AML-193 (cell line): ENCODE measurements at places on chromosomes 5 and 9.

GRCh38 chr5:135486131-135487036 is 34.2 kb upstream of the TIFAB start:
- DNase-seq: no peak

GRCh38 chr5:171475596-171475995 is 56.1 kb downstream of the FGF18 start:
- no peak for DNase-seq

GRCh38 chr5:73280386-73280785 is 107.4 kb downstream of the TMEM174 start:
- DNase-seq: no peak

DNA sequence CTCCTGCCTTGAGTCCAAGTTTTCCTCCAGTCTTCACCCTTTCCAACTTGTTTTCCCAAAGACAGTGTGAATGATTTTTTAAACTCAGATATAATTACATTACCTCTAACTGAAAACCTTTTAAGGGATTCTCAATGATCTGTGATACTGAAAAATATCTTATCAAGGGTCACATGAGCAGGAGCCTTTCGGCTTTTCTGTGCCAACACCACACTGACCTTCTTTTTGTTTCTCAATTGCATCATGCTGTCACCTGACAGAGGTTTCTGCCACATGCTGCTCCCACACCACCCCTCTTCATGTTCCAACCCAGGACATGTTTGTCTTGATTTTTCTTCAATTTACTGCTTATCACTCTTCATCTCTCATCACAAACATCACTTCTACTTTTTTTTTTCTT is 820.0 kb downstream of the PRELID2 start:
- no peak for DNase-seq

DNA sequence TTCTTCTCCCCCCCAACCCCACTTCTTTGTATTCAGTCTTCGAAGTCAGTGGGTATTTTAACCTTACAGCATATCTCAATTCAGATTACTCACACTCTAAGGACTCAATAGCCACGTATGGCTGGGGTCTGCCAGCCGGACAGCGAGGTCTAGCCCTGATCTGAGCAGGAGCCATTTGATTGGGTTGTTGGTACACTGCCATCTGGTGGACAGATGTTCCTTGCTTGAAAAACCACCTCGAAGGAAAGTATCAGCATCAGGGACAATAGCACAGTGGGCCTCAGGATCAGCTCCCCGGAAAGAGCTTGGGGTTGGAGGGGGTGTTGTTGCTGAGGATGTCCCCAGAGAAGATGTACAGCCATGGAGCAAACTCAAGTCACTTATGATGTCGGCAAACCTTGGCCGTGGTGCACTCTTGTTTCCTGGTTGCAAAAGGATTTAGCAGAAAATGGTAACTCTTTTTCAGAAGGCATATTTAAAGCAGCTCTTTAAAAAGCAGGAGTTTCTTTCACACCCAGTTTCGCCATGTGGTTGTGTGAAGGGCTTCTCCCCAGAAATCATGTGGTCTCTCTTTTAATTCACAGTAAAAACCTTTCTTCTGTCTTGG is 31.7 kb upstream of the KCNMB1 start:
- DNase-seq: peak; percentile 65

DNA sequence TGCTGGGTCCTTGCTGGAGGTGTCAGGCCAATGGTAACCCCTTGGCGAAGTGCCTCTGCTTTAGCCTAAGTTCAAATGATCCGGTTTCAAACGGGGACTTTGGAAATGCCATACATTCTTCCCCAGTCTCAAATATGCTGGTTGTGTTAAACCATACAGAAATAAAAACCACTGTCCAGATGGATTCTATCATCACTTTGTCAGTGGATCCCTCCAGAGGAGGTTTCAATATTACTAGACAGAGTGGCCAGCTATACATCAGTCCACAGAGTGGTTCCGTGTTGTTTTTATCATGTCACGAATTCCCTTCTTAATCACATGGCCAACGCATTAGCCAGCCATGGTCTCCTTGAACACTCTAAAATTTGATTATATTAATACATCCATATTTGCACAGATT is 7.3 kb upstream of the RANBP17 start:
- DNase-seq: no peak

DNA sequence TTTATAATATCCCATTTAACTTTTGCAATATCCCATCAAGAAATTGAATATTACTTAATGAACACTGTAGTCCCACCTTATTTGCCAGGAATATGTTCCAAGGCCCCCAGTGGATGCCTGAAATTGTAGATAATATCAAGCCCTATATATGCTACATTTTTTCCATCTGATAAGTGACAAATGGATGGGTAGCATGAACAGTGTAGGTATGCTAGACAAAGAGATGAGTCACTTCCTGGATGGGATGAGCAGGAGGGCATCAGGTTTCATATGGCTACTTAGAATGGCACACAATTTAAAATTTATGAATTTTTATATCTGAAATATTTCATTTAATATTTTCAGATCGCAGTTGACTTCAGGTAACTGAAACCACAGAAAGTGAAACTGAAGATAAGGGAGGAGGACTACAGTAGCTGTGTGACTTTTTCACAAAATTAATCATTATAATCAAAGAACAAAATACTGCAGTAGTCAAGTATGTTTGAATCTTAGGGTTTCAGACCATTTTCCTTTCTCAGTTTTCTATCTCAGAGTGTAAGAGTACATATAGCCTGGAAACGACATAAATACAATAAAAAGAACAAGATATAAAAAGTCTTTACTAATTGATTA is 636.4 kb upstream of the ARRDC3 start:
- no peak for DNase-seq

DNA sequence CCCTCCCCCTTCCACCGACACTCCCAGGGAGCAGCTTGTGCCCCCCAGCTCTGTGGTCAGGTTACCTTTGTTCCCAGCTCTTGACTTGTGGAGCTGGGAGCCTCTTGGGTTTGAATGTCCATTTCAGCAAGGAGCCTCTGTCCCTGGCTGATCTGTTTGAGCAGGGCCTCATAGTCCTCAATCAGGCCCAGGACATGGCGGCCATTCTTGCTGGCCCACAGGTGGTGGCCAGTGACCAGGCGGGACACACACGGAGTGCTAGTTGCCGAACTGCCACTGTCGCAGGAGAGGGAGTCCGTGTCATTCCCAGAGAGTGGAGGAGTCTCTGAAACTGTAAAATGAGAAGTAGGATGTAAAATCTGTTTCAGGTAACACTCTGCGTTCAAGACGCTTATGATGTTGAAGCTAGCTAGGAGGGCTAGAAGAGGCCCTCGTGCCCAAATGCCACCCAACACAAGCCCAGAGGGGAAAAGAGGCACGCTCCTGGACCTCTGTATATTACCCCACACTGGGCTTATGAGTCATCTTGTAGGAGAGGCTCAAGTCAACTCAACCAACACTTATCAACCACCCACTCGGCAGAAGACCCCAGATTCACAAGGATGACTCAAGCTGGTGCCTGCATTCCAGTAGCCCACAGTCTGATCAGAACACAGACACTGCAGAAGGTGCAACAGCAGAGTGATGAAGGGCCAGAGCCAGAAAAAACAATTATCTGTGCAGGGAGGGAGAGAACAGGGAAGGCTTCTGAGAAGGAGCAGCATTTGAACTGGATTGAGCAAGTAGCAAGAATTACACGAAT is 177.0 kb downstream of the CDK5RAP2 start:
- DNase-seq: peak; percentile 51
